ENCODE measurements at places on chromosomes 4 and X.

GRCh38 chr4:136392576-136392975, 1139.7 kb downstream of the PCDH18 start:
- no peak for DNase-seq

- DNase-seq = no peak
Observed at GRCh38 chrX:98338544-98338943, 1454.8 kb downstream of the RPA4 start.

- DNase-seq = no peak
Observed at GRCh38 chr4:94548571-94548970, 96.8 kb downstream of the PDLIM5 start.

DNA sequence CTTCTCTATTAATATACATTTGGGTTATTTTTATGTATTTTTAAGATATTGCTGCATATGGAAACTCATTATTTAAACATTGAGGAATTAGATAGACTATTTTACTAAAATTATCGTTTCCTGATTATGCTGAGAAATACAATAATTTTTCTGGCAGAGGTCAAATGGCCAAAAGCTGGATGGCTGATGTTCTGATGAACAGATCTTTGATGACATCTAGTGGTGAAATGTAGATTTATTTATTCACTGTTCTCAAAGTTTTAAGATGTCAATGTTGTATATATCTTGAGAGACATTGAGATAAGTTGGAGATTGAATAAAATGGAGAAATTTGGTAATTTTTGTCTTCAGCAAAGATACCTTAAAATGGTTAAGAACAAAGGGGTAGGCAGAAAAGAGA, 96.2 kb downstream of the UGT8 start:
- no peak for DNase-seq

GRCh38 chr4:105894660-105895582, at the start of gene NPNT:
TSS of gene NPNT (plus strand) at chr4:105895471. CDS start at chr4:105895653, 182 bp downstream.
- no peak for DNase-seq

GRCh38 chr4:2141022-2141761, 82.1 kb downstream of the NAT8L start:
- no peak for DNase-seq

GRCh38 chr4:1023075-1023640, 11.7 kb downstream of the FGFRL1 start:
- DNase-seq = no peak

DNA sequence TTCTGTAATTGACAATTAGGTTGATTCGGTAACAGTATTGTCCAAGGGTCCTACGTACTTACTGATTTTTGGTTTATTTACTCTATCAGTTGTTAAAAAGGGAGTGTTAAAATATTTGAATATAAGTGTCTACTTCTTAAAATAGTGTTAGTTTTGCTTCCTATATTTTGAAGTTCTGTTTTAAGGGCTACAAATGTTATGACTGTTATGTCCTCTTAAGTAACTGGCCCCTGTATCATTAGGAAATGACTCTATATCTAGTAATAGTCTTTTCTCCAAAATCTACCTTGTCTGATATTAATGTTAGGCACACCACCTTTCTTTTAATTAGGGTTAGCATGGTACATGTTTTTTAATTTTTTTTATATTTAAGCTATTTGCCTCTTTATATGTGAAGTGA, 30.1 kb downstream of the ANKRD50 start:
- no peak for DNase-seq

Measured in hypothalamus (tissue), 51 donors.